Activated T-cell treated with anti-CD3 and anti-CD28 coated beads, Interleukin-2, amount 50 U/mL, for 48 hours (primary cell): ENCODE measurements at places on chromosomes 13 and 19.

DNA sequence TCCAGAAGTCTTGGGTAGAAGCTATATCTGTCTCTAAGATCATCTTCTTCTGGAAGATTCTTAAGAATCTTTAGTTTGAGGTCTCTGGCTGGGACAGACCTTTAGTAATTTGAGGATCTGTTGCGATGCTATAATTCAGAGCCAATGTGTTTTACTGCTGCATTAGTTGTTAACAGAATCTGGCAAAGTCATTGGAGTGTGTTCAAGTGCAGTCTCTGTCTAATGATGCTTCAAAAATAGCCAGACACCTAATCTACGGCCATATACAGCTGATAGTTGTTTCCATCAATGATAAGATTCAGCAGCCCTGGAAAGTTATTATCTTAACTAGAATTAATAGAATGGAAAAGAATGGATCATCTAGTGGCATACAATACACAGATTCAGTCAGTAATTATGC is 72.6 kb downstream of the CDK8 start:
- no peak for DNase-seq

DNA sequence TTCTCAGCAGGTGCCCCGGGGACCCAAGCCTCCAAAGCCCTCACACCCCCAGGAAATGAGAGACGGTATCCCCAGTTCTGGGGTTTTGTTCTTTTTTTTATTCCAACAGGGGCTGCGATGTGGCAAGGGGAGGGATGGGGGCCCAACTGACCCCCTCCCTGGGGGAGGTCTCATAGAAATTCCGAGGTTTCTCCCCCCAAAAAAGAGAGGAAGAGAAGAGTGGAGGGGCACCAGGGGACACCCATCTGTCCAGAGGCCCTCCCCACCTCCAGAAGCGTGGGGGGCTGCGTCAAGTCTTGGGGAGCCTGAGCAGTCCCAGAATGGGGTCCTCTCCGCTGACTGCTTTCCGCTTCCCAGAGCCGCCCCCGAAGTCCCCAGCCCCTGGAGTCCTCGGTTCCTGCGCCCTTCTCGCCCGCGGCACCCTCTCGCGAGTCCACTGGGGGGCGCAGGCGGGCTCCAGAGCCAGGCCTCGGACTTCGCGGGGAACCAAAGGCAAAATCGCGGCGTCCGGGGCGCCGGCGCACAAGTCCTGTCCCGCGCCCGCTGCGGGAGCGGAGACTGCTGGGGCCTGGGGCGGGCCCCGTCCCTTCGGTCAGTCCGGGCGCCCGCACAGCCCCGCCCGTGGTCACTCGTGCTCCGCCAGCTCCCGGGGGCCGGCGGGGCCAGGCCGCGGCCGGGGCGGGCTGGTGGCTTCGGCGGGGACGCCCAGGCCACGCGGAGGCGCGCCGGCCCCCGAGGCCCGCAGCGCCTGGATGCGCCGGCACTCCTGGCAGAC is 4.4 kb upstream of the ATP1A3 start:
- DNase-seq = peak; percentile 73

DNA sequence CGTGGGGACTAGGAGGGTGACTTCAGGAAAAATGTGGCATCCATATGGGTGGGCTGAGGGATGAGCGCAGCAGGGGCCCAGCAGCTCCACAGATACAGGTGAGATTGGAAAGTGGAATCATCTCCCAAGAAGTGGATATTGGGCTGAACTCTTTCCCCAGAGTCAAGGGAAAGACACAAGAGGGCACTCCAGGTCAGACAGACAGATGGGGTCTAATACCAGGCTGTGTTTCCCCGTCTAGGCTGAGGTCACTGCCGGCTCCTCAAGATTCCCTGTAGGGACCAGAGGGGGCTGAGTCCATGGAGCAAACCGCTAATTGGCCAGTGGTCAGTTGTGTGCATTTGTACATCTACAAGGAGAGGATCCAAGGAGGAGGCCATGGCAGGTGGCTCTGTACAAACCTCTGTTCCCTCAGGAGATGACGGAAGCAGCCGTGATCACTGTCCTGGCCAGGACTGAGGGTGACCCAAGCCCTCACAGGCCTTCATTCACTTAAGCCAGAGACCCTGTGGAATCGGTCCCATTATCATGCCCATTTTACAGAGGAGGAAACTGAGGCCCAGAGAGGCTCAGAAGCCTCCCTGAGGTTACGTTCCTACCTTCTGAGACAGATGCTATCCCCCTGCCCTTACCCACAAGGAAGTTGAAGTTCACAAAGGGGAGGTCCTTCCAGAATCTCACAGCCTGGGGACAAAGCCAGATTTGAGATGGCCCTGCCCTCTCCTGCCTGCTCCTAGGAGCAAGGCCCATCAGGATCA is 14.9 kb upstream of the IGLON5 start:
- no peak for DNase-seq

- DNase-seq = no peak
Measured at GRCh38 chr13:23749288-23749873, 139.8 kb downstream of the MIPEP start.

GRCh38 chr13:63381078-63381859 is 1965.6 kb upstream of the PCDH20 start:
- DNase-seq = no peak

DNA sequence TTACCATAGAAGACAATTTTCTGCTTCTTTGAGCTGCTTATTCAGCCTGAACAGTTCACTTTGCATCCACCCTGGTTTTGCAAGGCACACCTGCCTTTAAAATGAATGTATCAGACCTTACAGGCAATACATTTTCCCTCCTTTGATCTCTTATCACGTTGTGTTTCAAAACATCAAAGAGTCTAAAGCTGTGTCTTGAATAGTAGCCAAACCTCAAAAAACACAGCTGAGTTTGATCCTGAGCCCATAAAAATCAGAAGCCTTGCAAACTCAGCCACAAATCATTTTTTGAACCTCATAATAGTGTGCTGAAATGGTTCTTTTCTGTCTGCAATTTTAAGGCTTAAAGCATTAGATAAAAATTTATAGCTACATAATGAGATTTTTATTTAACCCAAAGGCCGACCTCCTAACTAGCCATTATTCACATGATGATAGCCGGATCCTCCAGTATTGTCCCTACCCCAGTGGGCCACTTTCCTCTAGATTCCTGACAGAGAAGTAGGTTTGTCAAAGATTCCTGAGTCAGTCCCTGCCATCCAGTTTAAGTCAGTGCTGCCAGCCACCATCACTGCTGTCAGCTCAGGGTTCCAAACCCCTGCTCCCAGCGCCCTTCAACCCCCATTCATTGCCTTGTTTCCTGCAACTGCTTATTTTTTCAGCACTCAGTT is 71.8 kb downstream of the CAB39L start:
- no peak for DNase-seq

DNA sequence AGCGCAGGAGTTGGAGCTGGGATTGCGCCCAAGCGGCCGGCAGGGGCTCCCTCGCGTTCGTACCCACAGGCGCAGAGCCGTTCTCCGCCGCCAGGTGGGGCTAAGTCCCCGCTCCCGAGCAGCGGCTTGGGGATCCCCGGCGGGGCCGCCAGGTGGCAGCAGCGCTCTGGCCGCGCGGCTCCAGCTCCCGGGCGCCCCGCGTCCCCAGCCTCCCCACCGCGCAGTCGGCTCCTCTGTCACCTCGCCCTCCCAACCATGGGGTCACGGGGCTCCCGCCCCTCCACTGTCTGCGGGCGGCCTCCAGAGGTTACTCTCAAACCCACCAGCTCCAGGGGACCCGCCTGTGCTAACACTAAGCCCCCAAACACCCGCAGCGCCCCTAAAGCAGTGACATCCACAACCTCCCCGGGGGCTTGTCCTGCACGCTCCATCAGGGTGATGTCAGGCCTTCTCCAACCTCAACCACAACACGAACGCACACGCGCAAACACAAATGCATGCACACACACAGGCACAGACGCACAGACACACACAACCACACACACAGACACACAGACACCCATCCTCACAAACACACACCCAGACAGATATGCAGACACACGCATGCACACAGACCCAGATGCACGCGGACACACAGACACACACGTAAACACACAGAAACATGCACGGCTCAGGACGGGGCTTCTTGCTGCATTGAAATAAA is 18.4 kb upstream of the KCTD15 start:
- DNase-seq = peak; percentile 91

GRCh38 chr19:5038631-5039271 is 69.8 kb downstream of the KDM4B start:
- DNase-seq = peak; percentile 41
